ENCODE measurements at places on chromosomes 11 and 22.

DNA sequence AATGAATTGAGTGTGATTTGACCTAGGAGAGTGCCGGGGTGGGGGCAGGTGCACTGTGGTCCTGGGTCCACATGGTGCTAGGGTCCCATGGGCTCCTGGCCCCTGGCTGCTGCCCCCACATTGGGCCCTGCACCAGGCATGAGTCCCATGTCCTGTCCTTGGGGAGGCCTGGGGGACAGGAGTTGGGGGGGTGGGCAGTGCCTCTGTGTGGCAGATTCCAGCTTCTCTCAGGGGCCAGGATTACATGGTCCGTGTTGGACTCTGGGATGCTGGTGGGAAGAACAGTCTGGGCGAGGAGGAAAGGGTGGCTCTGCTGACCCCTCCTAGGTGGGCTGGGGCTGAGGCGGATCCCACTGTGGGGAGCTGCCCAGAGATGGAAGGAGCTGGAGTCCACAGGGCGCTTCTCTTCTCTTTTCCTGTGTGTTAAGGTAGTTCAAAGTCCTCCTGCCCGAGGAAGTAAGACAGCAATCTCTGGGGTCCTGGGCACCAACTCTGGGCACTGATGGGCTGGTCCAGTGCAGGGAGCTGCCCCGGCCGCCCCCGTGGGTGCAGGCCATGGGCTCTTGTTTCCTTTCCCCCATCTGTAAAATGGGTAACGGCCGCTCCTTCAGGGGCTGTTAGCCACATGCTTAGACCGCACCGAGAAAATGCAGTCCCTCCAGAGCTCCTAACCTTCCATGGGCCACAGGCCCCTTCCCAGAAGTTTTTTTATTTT is 19.8 kb downstream of the KCNQ1 start:
- DNase-seq: no peak

DNA sequence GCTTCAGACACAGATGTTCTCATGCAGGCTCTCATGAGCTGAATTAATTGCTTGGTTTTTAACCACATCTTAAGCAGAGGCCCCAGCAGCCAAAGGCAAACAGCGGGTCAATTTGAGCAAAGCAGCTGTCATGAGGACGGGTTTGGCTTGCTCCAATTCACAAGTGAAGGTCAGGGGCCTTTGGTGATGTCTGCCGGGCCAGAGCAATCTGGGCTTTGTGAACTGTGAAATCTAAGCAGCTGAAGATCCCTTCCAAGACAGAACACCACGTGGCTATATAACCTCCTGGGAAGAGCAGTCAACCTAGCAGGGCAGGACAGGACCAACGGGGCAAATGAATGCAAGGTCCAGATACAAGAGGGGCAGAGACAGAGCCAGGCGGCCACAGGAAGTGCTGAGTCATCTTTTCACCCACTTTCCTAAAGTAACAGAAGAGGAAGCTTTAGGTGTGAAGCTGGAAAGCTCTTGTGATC is 187.3 kb upstream of the B3GAT1 start:
- DNase-seq: no peak

DNA sequence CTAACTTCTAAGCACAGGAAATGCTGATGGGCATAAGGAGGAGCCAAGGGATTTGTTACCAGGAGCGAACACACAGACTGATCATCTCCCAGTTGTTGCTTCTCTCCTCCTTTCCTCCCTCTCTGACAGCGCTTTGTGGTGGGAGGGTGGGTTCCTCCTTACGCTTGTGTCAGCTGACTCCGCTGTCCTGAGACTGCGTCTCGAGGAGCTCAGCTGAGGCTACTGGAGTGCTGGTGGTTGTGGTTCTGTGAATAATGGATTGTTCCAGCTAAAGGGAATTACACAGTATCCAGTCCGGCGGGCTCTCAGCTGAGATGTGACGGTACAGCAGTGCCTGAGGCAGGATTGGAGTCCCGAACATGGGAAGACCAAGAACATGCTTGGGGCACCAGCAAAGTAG is 113.4 kb downstream of the CTNND1 start:
- DNase-seq: no peak

DNA sequence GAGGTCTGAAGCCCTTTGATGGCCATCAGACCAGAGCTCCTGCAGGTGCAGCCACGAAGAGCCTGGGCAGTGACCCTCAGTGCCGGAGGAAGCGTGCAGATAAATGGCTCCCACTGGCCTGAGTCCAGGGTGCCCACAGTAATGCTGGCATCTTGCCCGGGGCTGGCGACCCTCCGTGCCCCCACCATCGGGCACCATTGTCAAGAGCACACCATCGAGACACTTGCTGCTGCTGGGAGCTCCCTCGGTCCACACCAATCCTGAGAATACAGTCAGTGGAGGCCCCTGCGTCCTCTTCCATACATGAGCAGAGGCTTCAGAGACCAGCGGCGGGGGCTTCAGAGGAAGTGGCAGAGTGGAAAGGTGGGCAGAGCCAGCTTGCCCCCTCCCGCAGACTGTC is 1448.3 kb downstream of the BRD1 start:
- no peak for DNase-seq

GRCh38 chr11:36121054-36121453 is 168.2 kb downstream of the COMMD9 start:
- DNase-seq: no peak

- no peak for DNase-seq
Measured at GRCh38 chr11:2128130-2128510, 11.1 kb downstream of the IGF2 start.

GRCh38 chr11:118791961-118792569 is 1.1 kb upstream of the DDX6 start:
- peak; percentile 10 for DNase-seq

- DNase-seq: no peak
Measured at GRCh38 chr11:78094250-78094649, 14.6 kb upstream of the NDUFC2 start.

GRCh38 chr11:113022262-113022661 is 61.0 kb downstream of the NCAM1 start:
- no peak for DNase-seq

- DNase-seq: no peak
Measured at GRCh38 chr11:69891421-69892236, 72.4 kb upstream of the FGF3 start.

- DNase-seq: no peak
Measured at GRCh38 chr22:48342016-48342415, 1485.7 kb downstream of the BRD1 start.

- no peak for DNase-seq
Measured at GRCh38 chr22:47115518-47115890, 353.1 kb downstream of the TBC1D22A start.

DNA sequence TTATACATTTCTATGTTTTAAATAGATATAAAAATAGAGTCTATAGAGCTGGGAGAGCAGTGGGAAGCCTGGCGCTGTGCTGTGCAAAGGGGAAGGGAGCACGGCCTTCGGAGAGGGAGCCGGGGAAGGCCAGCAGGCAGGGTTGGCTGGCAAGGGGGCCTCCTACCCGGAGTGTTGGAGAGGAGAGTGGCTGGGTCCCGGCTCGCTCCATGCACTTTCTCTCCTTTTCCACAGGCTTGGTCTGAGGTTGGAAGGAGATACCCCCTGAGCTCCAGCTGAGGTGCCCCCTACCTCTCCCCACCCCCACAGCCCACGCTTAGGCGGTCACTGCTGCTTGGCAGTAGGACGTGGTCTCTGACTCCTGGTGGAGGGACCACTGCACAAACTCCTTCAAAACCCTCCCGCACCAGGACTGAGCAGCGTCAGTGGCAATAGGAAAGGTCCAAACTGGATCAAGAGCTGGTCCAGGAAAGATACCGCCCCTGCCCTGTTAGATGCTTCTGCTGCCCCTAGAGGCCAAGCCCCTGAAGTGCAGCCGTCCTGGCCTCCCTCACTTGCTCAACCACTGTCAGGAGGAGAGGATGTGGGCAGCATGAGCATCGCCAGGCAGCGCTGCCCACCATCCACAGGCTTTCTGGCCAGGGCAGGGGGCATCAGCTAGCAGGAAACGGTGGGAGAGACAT is 52.9 kb downstream of the SYT13 start:
- DNase-seq: peak; percentile 70

DNA sequence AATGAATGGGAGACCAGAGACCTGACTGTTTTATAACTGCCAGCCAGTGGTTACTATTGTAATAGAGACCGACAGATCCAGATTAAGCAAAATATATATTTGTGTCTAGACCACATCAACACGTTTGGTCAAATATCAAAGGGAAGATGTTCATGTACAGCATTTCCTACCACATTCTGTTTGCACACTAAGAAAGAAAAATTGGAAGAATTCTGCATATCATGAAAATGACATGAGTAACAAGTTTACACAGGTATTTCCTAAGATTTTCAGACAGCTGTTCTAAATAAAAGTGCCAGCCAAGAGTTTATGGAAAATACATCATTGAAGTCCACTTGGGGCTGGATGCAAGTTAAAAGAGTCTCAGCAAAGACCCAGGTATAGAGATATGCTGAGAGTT is 145.5 kb upstream of the ANO3 start:
- no peak for DNase-seq

- no peak for DNase-seq
Measured at GRCh38 chr11:847876-848275, 5.2 kb downstream of the TSPAN4 start.

- no peak for DNase-seq
Measured at GRCh38 chr11:65496304-65497140, 2.3 kb upstream of the MALAT1 start.

DNA sequence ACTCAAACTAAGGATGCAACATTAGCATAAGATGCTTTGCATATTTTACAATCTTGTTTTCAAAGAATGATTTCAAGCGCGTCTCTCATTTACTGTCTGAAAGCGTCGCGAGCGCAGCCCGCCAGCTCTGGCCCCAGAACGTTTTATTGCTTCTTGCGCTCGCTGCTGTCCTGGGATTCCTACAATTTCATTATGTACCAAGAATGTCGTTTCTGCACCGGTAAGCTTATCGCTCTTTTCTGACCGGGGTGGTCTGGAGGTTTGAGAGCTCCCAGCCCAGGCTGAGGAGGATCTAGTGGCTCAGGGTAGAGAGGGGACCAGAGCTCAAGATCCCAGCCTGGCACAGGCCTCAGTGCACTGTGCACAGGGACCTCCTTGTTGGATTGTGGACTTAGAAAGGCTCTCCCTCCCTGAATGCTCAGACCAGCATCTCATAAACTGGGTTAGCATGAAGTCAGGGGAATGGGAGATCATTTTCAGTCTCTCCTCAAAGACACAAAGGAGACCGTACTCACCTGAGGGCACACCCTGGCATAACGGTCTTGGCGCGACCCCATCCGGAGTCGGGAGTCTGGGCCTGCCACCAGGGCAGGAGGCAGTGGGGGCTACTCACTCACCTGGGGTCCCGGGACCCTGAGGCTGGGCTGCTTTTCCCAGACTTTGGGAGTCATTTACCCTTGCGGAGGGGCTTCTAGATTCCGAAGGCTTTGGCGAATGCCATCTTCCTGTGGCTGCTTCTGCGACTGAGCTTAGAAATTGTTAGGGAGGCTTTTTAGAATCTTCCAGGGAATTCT is 817.4 kb downstream of the BRD1 start:
- DNase-seq: no peak

DNA sequence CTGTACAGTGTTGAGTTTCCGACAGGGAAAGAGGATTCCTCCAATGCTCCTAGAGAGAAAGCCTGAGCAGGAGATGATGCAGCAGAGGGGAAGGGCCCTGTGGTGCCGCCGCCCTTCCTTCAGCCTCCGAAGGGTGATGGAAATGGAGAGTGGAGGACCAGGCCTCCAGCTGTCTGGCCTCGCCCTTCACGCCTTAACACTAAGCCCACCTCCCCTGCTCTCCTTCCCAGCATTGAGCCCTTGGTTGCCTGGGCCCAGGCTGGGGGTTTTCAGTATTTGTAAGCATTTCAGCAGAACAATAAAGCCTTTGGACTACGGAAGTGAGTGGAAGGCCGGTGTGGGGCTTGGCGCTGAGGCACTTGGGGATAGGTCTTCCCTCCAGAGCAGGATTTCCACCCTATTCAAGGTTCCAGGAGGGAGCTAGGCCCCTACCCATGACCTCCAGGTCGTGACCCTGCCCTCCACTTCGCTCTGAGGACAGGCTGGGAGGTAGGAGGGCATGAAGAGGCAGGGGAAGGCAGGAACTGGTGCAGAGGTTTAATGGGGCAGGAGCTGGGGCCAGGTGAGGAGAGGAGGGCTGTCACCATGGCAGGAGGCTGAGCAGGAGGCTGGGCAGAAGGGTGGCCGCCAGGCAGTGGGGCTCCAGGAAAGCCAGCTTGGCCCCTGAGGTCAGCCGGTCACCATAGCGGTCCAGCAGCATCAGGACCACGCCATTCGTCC is 21.6 kb downstream of the TREH start:
- DNase-seq: no peak

DNA sequence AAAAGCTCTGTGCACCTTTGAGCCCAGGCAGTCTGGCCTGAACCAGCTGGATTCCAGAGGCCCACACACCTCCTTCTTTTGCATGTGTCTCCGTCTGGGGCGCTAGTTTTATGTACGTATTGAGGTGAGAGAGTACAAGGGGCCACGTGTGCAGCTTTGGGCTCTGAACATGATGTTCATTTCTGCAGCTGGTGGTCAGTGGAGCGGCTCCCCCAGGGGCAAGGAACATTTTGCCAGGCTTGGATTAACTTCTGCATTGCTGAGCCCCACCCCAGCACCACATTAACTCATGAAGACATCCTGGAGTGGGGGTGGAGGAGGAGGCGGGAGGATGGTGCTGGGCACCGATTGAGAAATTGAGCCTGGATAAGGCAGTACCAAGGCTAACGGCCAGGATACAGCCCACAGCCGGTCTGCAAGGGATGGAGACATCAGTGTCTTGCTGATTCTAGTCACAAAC is 13.8 kb downstream of the USP2 start:
- no peak for DNase-seq

DNA sequence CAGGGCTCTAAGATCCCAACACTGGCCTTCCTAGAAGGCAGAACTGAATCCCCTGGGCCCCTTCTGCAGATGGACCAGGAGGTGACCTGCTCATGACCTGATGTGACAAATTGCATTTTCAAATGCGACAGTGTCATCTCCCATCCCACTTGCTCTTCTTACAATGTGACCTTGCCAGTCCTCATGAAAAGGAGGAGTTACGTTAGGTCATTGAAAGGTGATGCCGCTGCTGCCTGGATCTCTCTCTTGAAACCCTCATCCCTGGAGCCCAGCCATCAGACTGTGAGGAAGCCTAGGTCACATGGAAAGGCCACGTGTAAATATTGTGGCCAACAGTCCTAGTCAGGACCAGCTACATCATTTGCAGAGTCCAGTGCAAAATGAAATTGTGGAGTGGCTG is 5.7 kb upstream of the C1QTNF4 start:
- no peak for DNase-seq

- no peak for DNase-seq
Measured at GRCh38 chr11:12235553-12235946, 125.2 kb downstream of the MICAL2 start.

DNA sequence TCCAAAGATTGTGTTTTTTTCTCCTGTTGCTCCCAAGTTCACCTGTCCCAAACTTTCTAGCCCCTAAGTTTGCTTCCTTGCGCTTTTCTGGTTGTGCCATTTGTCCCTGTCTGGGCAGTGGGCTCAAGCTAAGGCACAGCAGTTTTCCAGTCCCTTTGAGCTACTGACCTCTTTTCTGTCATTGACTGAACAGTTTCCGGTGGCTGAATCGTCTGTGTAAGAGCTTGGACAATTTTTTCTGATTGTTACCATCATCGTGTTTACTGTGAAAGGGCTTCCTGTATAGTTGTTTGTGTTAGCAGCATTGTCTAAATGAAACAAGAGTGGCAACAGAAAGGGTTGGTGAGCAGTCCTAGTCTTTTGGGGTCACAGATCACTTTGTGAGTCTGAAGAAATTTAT is 49.8 kb downstream of the BMAL1 start:
- DNase-seq: no peak

GRCh38 chr11:67375320-67376055 is 2.1 kb upstream of the CLCF1 start:
- no peak for DNase-seq

GRCh38 chr11:2378527-2379210 is 1.6 kb downstream of the CD81 start:
- no peak for DNase-seq

- no peak for DNase-seq
Measured at GRCh38 chr11:118295815-118296454, 8.6 kb upstream of the CD3E start.

Measured in stimulated activated CD4-positive, alpha-beta T cell treated with anti-CD3 and anti-CD28 coated beads, Interleukin-2, amount 100 ng/mL, for 48 hours (primary cell).